ENCODE measurements at places on chromosomes 2 and 18.

DNA sequence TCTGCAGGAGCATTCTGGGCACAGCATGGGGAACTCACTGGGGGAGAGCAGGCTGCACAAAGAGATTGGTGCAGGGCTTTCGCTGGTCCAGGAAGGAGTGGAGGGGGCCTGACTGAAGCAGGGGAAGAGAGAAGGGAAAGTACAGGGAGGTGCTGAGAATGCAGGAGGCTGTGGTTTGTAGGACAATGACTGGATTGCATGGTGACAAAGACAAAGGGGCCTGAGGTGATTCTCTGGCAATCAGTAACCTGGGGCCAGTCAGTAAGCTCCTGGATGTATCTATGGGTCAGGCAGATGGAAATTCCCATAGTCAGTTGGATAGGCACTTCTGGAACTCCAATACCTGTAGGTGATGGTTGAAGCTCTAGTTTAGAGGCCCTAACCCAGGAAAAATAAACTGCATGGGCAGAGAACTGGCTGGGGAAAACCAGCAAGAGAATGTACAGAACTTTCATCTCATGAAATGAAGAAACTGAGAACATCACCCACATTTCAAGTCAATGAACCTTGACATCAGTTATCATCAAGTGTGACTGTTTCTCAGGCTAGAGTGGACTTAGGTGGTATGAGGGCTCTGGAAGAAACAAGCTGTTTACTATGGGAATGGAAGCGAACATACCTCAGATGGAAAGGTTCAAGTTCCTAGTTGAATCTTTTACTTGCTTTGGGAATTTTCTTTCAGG, 193.2 kb downstream of the TPGS2 start:
- no peak for DNase-seq

- no peak for DNase-seq
These were observed 20.1 kb upstream of the MRPL33 start for GRCh38 chr2:27751377-27751776.

GRCh38 chr2:115572746-115573145, 1130.3 kb downstream of the DPP10 start:
- DNase-seq, result no peak

DNA sequence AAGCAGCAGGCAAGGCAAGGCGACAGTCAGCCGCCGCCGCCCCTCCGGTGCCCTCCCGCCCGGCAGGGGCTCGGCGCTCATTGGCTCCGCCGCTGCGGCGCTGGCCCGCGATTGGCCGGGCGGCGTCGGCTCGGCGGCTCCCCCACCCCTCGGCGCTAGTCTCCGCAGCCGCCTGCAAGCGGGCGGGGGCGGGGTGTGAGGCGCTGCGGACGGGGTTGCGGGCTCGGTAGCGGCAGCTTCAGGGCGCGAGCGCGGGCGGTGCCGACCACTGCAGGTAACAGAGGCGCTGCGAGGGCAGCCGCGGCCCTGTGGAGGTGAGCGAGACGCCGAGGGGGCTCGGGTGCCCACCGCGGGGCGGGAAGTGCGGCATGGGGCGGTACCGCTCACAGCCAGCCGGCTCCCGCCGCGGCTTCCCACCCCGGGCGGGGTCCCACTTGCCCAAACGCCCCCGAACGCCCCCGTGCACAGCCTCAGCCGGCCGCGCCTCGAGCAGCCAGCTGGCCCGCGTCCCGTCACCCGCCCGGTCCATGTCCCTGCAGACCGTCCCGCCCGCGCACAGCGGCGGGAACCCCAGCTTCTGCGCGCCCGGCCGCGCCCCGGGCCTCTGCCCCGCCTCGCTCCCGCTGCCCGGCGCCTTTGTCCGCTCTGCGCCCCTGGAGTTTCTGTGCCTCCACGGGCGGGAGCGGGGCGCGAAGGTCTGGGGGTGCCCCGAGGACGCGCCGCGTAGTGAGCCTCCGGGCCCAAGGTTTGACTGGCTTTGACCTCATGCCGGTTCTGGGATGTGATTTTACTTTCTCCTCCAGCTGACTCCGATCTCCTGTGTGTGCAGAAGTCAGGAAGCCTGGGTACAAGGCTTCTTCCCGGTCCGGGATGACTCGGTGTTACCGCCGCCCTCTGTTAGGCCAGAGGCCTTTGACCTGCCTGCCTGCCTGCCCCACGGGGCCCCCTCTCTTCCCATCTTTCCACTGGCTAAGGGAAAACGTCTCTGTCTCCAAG, at the start of gene SANBR:
Gene SANBR, plus strand, starts transcription at position 158 of the 996 bp plus-strand sequence. CDS start 4,480 bp downstream, outside the sequence.
- DNase-seq, result peak; percentile 79

DNA sequence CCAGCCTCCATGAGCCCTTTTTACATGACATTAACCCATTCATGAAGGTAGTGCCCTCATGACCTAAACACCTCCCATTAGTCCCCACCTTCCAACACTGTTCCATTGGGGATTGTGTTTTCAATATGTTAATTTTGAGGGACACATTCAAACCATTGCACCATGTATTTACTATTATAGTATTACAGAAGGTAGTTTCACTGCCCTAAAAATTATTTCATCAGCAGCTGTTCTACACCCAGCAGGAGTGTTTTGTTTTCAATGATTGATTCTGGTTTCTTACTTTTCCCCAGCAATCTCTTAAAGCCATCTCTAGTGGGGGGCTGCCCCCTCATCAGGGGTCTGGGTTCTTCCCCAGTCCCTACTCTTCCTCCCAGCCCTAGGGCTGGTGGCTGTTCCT, 71.9 kb downstream of the CERS6 start:
- no peak for DNase-seq

- DNase-seq, result peak; percentile 58
These were observed 2.1 kb upstream of the CXCR1 start for GRCh38 chr2:218168635-218169462.

DNA sequence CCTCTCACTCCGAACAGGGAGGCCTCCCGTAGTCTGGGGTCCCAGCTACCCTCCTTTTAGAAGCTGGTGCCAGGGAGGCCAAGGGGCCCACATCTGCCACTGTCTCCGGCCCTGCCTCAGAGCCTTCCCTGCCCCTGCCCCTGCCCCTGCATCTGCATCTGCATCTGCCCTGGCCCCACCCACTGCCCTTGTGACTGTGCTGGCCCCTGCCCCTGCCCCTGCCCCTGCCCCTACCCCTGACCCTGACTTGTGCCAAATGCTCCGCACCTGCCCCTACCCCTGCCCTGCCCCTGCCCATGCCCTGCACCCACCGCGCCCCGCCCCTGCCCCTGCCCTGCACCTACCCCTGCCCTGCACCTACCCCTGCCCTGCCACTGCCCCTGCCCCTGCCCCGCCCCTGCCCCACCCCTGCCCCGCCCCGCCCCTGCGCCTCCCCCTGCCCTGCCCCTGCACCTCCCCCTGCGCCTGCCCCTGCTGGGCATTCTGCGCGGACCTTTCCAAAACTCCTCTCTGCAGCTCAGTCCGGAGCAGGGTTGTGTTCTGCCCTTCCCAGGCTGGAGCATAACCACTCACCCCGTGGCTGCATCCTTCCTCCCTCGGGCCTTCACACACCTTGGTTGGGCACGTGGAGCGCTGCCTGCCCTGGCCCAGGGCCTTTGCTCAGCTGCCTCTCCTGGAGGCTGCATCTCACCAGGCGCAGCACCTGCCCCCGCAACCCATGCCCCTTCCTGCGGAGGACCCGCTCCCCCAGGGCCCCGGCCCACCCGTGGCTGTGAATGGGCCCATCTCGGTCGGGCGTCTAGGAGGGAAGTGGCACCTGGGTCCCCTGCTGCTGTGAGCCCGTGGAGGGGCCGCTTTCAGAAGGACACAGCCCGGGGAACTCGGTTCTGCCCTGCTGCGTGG, 5.4 kb downstream of the SNTG2 start:
- DNase-seq, result no peak

DNA sequence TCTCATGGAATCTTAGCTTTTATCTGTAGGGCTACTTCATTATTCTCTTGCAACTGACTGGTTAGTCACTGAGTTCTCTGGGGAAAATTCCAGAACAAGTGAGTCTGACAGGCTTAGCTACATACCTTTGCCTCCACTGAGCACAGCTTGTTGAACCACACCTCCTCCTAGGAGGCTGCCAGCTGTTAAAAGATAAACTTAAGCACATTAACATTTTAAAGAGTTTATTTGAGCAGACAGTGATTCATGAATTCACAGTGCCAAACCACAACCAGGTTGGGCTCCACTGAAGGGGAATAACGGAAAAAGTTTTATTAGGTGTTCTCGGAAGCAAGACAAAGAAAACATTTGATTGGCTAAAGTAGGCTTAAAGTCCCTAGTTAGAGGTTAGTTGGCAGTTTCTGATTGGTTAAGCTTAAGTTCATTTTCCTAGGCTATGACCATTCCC, 12.5 kb upstream of the SLC38A11 start:
- DNase-seq, result no peak

GRCh38 chr2:46803911-46804670, 111.5 kb downstream of the MCFD2 start:
- no peak for DNase-seq

GRCh38 chr2:111101592-111101991, 19.1 kb upstream of the BCL2L11 start:
- no peak for DNase-seq

DNA sequence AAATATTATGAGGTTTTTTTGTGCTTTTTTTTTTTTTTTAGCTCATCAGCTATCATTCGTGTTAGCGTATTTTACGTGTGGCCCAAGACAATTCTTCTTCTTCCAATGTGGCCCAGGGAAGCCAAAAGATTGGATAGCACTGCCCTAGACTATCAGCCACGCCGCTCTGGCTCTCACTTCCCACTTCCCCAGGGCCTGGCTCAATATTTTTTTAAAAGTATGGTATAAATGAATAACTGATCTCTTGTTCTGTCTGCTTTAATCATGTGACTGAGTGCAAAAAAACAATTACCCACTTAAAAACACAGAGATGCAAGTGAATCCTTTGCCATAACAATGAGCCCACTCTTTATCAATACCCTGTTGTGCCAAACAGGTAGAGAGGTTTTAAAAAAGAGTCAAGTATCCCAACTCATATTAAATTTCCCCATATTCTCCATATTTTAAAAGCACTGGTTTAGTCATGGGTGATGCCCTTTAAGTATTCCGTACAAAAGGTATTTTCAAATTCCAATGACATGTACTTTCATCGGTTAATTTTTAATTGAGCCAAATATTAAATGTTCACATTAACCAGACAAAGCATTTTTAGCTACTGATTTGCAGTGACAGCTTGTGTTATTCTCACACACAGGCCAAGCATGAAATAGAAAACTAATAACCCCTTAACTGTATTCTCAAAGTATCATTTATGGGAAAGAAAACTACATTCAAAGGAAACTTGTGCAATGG, 12.6 kb downstream of the BCL2 start:
- DNase-seq, result no peak

DNA sequence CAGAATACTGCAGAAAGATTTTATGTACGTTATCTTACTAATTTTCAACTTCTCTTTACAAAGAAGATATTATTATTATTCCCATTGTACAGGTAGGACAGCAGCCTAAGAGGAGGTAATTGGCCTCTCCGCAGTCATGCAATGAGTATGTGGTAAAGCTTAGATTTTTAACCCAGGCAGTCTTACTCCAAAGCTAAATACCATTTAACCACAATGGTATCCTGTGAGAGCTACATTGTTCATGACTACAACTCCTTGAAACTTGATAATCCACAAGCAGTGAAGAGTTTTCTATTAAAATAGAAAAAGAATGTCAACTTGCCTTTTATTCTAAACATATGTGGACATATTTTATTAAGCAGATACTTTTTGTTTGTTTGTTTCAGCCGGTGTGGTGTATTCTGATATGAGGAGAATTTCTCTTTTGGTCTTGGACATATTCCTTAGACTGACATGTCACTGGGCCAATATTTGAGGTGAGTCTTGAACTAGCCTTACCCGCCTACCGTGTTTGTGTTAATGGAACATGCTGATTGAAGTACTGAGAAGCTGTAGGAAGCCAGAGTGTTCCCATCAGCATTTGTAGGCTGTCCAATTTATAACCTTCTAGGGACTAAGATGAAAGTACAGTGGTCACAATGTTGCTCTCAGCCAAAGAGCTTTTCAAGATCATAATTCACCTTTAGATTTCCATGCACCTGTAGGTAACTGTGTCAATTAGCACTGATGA, 293.9 kb upstream of the DCC start:
- no peak for DNase-seq

DNA sequence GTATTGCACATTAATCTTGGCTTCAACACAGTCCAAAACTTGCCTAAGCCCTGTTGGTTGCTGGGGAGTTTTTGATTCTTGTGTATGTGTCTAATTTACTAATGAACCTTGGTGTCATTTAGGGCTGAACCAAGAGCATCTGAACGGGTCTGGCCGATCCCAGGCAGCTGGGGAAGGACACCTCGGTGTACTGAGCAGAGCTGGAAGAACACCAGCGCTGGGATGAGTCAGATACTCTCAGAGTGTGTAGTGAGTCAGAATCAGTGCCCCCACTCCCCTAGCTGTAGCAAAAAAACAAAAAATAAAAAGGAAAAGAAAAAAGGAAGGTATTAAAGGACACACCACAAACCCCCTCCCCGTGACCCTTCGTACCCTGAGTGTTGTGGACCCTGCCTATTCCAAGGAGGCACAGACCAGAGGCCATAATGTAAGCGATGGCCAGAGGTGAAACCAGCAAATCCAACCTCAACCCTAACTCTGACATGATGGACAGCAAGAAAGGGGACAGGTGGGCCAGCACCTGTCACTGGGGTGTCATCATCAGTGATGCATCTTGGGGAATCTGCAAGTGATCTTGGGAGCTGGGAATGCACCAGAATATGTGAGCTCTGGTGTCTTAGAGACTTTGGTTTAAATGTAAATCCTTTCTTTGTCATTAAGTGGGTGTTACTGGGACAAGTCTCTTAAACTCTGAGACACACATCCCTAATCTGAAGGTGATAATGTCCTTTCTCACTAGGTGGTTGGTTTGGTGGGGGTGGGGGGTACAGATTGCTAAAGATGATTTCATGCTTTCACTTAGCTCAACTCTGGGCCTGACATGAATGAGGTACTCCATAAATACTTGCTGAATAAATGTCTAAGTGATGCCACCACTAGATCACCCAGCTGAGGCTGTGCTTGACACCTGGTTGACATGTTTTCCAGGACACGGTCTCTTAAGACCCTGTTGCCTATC, 34.2 kb upstream of the NCOA1 start:
- no peak for DNase-seq

- DNase-seq, result no peak
These were observed 8.3 kb downstream of the DDX1 start for GRCh38 chr2:15599994-15600393.

- no peak for DNase-seq
These were observed 1232.0 kb upstream of the FAM98A start for GRCh38 chr2:34831096-34831495.

DNA sequence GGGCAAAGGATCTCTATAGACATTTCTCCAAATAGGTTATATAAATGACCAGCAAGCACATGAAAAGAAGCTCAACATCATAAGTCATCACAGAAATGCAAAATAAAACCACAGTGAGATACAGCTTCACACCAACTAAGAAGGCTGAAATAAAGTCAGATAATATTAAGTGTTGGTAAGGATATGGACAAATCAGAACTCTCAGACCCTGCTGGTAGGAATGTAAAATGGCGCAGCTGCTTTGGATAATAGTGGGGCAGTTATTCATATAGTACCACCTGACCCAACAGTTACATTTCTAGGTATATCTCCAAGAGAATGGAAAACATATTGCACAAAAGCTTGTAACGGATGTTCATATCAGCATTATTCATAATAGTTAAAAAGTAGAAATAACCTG, 14.0 kb downstream of the EPB41L5 start:
- DNase-seq, result no peak

GRCh38 chr2:147389218-147389617, 455.6 kb upstream of the ACVR2A start:
- no peak for DNase-seq

- DNase-seq, result no peak
These were observed 40.5 kb upstream of the SH3BP4 start for GRCh38 chr2:234911271-234911670.

Data from stimulated activated CD4-positive, alpha-beta T cell treated with anti-CD3 and anti-CD28 coated beads, Interleukin-4, amount 100 ng/mL, for 4 hours (primary cell).